ENCODE measurements at places on chromosomes 4 and X.
A peak's percentile ranks its signal among the peaks of the same experiment; 100 is the strongest.

GRCh38 chrX:118975831-118976598 lies 1.6 kb downstream of the LONRF3 start:
- no peak for DNase-seq

- DNase-seq, result peak; percentile 48
Measured at GRCh38 chr4:26288355-26288909, 32.4 kb upstream of the RBPJ start.

DNA sequence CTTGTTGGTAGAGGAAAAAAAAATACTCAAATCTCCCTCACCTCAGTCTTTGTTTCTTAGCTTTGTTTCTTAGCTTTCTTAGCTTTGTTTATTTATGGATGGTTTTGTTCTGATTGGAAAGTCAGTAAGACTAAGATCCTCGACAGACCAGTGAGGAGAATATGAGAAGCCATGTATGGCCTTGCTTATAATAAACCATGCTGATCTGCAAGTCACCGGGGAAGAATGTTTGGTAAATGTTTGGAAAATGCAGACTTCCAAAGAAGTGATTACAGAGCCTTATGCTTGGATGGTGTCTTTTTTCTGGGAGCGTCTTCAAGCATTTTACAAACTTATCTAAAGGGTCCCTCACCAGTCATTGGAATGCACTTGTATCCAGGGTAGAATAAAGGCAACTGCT lies 90.1 kb upstream of the NOCT start:
- DNase-seq, result no peak

- DNase-seq, result no peak
Measured at GRCh38 chr4:38069271-38069760, 109.1 kb downstream of the PTTG2 start.

- DNase-seq, result no peak
Measured at GRCh38 chr4:146112389-146112788, 63.1 kb upstream of the LSM6 start.

DNA sequence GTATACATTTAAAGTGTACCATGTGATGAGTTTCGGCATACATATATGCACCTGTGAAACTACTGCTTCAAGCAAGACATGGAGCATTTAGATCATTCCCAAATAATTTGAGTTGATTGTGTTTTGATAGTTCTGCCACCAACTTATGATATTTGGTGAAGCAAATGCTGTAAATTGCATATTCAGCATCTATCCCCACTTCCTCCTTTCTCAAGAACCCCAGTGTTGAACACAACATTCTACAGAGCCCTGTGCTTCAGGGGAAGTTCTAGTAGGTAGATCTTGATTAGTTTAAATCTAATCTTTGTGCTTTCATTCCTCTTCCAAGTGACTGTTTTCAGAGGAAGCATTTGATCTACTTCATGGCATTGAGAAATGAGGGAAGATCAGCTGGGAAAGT lies 5.4 kb upstream of the SHROOM3 start:
- no peak for DNase-seq

DNA sequence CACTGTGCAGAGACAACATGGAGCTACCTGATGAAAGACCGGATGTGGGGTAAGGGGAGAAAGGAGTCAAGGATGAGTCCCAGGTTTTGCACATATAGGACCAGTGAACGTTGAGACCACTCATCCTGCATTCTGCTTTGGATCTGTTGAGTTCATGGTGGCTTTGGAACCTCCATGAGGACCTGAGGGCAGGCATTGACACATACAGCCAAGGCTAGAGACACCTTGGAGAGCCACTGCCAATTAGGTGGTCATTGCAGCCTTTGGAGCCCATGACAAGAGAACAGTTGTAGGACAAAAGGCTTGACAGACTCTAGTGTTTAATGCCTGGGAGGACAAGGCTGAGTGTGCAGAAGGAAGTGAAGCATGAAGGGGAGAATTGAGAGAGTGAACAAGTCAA lies 87.9 kb downstream of the STK32B start:
- DNase-seq, result no peak

- no peak for DNase-seq
Measured at GRCh38 chr4:140529434-140529833, 5.5 kb downstream of the ELMOD2 start.

DNA sequence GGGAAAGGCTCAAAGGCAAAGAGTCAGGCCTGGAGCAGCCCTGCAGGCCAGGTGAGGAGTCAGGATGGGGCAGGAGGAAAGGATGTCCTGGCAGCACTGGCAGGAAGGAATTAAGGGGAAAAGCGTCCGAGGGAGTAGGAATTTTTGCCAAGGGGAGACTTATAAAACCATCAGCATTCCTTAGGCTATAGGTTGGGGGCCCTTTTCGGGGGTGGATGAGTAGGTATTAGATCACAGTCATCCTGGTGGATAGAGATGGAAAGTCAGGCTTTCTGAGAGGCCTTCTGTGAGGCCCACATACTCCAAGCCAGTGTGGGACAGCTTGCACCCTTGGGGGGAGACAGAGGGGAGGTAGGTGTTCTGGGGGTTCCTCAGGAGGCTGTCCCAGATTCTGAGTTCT lies 12.3 kb downstream of the STARD8 start:
- no peak for DNase-seq

DNA sequence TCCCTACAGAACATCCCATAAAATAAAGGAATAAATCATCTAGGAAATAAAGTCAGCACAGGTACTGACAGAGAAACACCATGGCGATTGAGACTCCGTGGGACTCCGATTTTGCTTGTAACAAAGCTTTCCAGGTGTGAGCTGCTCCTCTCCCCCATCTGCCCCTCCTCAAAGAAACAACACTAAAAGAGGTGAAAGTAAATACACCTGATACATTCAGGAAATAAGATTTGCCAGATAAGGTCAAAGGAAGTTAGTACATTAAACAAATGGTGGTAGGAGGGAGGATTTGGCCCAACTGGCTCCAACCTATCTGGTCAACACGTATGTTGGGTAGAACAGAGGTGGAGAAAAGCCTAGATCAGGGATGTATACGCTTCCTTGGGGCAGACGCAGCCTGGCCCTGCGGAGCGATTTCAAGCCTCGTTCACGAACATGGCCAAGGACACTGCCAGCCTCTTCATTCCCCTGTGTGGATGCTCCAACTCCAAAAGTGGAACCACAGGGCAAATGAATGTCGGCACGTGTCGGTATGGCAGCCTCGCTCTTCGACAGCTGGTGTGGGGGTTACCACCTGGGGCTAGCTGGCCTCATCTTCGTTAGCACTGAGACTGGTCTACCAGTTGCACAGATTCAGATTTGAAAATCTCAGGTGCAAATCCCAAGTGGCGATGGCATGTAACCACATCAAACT lies 162.5 kb downstream of the AFAP1 start:
- no peak for DNase-seq

- no peak for DNase-seq
Measured at GRCh38 chrX:98897191-98897590, 1512.9 kb downstream of the PCDH19 start.

GRCh38 chrX:154019061-154019621 lies 561 bp downstream of the IRAK1 start:
- DNase-seq, result no peak

DNA sequence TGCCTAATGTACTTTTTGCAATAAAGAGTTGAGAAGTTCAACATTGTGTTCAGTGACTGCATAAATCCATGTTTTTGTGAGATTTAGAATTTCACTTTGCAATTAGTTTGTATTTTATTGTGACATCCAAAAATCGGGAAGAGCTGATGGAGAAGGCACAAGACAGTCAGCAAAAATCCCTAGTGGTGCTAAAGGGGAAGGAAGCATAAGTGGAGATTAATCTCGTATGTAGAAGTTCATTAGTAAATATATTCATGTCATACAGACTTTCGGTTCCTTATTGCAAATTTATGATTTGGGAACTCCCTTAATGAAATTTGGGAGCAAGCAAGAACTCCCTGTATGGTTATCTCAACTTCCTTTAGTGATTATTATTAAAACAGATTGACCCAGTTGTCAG lies 57.8 kb upstream of the SLC39A8 start:
- DNase-seq, result no peak

- DNase-seq, result no peak
Measured at GRCh38 chr4:180539284-180539683, 1703.9 kb upstream of the TENM3 start.

DNA sequence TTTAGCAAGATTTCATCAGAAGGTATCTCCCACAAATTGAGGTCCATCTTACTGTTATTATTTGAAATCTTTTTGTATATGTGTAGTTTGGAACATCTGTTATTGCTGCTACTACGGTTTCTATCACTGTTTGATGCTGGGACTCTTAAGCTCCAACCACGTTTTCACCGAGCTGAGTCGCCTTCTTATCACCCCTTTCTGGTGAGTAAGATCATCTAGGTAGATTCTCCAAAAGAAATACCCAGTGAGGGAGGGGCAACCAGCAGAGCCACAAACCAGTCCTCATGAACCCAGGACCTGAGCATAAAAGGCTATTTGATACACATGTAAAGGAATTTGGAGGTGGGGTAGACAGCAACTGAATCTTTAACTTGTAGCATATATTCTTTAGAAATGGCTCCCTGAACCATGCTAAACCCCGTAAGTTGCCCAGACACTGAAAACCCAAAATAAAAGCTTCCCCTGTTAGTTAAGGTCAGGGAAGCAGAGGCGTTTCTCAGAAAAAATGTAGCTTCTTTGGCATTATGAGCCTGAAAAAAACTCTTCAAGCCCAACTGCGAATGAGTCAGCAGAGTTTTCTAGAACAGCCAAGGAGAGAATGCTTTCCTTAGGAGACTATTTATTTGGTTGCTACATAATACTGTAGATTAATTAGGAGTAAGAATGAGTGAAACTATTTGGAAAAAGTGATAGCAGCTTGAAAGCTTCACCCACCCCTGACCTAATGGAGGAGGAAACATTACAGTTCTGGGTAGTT lies 53.8 kb upstream of the ATXN3L start:
- DNase-seq, result peak; percentile 93

- DNase-seq, result no peak
Measured at GRCh38 chr4:115293093-115293462, 179.7 kb upstream of the NDST4 start.

DNA sequence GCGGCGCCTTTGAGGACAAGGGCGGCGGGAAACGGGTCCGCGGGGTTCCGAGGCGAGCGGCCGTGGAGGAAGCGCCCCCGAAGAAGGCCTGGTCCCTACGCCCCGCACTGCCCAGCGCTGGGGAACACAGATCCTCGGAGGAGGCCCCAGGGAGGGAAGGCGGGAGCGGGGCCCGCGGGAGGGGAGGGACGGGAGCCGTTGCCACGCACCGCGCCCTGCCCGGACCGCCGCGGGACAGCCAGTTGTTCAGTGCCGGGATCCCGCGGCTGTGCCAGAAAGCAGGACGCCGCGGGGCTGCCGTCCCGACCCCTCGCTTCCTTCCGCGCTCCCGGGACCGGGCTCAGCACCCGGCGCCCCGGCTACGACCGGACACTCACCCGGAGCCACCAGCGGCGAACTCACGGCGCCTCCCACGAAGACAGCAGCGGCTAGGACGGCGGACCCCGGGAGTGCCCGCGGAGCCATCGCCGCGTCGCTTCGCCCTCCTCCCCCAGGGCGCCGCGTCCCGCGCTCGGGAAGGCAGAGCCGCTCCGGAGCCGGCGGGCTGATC lies 278 bp downstream of the RELL1 start:
- no peak for DNase-seq

- no peak for DNase-seq
Measured at GRCh38 chr4:173187732-173188131, 19.1 kb downstream of the GALNT7 start.

DNA sequence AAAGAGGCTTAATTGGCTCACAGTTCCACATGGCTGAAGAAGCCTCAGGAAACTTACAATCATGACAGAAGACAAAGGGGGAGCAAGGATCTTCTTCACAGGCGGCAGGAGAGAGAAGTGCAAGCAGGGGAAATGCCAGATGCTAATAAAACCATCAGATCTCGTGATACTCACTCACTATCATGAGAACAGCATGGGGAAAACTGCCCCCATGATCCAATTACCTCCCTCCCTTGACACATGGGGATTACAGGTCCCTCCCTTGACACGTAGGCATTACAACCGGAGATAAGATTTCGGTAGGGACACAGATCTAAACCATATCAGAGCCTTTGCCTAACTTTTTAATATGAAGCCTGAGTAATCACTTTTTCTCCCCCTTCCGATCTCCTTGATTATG lies 43.7 kb upstream of the MAPK10 start:
- DNase-seq, result no peak

GRCh38 chr4:76640353-76640910 lies 205.4 kb downstream of the SHROOM3 start:
- no peak for DNase-seq

DNA sequence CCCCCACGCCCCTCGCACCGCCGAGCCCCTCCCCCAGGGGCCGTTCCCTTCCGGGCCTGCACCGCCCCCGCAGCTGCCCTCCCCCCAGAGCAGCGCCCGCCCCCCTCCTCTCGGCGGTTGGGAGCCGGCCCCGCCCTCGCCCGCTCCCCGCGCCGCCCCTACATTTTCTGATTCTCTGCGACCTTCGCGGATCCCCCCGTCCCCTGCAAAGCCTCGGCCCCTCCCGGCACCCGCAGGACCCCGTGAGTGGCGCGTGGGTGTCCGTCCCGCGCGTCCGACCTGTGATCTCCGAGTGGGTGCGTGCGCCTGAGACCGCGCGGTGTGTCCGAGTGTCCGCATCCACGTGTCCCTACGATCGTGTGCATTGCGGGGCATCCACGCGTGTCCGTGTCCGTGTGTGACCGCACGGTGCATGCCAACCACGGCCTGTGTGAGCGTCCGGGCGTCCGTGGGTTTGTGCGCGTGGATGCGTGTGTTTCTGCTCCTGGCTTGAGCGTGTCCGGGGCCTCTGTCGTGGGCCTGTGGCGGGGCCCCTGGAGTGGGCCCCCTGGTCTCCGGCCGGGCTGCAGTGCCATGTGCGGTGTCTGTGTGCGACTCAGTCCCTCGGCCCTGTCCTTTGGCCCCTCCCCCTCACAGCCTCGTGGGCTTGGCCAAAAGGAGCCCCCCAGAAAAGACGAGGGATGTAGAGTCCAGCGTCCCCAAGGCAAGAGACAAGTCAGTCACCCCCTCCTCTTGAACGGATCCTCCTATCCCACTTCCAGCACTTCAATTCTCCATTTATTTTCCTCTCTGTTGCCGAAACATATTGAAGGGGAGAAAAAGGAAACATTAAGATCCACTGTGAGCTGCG lies 8.8 kb upstream of the NKX1-1 start:
- DNase-seq, result no peak

GRCh38 chrX:154815274-154815818 lies 10.1 kb upstream of the MPP1 start:
- DNase-seq, result no peak

GRCh38 chr4:47774079-47774478 lies 63.8 kb downstream of the CORIN start:
- DNase-seq, result no peak

GRCh38 chr4:48571471-48571870 lies 81.4 kb downstream of the ZAR1 start:
- no peak for DNase-seq

DNA sequence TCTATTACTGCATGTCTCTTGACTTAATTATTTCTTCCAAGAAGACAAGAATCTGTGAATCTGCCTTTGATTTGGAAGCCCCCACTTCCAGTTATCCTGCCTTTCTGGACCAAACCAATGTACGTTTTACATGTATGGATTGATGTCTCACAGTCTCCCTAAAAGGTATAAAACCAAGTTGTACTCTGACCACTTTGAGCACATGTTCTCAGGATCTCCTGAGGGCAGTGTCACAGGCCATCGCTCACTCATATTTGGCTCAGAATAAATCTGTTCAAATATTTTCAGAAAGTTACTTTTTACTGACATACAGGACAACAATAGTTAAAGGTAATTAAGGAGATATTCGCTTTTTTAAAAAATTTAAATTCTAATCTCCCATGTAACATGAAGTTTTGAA lies 188.6 kb upstream of the CPXCR1 start:
- DNase-seq, result no peak

Data from GM04503 (cell line).